ENCODE measurements at places on chromosomes 2 and 18.

DNA sequence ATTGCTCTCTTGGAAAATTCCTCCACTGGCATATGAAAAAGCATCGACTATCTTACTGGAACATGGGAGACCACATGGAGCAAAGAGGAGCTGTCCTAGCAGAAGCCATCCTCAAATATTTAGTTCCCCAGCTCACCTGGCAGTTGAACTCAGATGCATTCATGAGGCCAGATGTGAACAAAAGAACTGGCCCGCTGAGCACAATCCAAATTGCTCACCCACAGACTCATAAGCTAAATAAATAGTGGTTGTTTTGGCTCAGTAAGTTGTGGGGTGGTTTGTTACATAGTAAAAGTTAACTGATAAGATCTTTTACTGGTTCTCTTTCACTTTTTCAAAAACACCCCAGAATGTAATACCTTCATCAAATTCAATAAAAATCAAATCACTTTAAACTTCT, 108.6 kb upstream of the CWC22 start:
- no peak for DNase-seq

DNA sequence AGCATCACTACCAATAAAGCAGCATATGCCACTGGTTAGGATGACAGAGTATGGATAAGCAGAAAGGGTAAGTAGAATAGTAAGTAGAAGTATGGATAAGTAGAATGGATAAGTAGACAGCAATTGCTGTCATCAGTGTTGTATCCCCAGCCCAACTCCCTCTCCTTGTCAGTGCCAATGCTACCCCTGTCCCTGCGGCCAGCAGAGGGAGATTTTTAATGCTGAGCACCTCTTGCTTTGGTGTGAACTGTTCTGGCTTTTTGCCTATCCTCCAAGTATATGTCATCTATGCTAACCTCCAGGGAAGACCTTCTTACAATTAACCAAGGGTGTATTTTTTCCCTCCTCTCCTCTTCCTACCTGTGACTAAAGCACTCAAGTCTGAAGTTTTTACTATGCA, 136.7 kb upstream of the SPHKAP start:
- DNase-seq: no peak

- DNase-seq: no peak
These were observed 91.5 kb upstream of the CCBE1 start for GRCh38 chr18:59788791-59789106.

GRCh38 chr18:9196568-9196967, 60.0 kb downstream of the ANKRD12 start:
- DNase-seq: no peak

DNA sequence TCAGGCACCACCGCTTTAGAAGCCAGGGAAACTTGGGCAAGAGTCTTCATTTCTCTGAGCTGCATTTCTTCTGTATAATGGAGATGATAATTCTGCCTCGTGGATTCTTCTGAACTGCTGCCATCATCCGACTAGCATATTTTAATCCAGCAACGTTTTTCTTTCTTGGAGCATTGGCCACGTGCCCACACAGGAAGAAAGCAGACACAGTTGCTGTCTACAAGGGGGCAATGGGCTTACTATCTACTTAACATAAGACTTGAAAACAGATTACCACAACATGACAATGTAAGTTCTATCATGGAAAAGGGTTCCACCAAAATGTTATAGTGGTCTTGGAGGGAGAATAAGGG, 176.5 kb downstream of the FAM210A start:
- no peak for DNase-seq

DNA sequence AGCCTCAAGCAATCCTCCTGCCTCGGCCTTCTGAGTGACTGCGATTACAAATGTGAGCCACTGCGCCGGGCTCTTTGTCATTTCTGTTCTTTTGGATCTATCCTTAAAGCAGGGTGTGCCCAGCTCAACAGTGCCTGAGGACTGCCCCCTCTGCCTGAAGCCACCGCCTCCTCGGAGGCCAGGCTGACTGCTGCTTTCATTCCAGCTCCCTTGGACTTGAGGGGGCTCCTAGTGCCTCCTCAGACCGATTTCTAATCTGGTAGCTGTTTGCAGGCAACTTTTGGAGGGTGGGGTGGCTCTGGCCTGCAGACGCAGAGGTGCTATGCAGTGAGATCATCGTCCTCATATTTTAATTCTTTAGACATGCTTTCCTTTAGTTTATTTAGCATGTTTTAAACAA, 35.9 kb upstream of the KLF11 start:
- DNase-seq: no peak

DNA sequence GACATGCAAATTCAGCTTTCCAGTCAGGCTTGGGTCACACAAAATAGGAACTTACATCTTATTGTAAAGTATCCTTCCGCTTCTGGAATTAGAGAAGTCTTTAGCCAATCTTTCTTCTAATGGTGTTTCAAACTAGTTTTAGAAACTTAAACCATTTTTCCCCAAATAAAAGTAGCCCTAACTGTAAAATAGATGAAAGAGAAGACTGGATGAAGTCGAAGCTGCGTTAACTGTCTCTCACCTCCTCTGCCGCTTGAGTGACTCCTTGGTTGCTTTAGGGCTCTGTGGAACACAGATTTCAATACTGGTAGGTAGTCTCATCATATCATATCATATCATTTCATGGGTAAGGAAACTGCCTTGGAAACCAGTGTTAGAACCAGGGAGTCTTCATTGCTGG, 498.4 kb downstream of the XIRP2 start:
- DNase-seq: no peak

DNA sequence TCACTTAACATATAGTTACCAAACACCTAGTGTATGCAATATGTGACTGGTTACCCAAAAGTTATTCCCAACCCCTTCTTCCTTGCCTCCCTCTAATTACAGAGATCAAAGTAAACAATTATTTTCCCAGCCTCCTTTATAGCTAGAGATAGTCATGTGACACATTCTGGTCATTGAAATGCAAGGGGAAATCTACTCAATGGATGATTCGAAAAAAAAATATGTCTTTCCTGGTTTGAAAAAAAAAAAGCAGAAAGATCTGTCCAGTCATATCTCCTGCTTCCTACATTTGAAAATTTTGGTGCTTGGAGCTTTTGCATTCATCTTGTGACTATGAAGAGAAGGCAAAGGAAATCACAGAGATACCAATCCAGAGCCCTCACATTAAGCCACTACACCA, 27.6 kb upstream of the UGP2 start:
- DNase-seq: no peak

DNA sequence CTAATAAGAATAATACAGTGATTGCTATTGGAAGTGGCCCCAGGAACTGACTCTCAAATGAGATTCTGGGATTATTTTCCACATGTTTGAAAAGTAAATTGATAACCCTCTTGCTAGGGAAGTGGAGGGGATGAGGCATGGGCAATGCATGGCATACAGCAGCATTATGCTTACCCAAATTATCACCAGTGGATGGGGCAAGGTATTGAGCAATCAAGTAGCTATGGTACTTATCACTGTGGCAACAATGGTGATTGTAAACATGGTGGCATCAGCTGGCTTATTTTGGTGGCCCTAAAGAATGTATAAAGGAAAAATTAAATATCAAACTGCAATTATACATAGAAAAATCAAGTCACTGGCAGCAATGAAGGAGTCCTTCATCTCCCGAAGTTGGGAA, 155.1 kb downstream of the FIGN start:
- DNase-seq: no peak

DNA sequence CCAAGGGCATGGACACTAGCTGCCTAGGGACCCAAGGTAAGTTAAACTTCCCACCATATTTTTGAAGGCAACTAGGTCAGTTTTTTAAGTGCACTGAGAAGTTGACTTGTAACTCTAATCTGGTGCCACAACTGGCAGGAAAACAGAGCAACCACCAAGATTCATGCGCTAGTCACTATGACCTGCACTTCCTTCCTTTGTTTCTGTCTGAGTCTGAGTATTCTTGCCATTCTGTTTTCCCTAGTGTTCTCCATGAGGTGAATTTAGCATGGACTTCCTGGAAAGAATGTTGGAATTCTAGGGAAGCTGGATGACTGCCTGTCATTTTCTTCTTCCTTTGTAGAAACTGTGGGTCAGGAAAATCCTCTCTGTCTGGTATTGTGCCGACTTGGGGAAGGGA, 249.0 kb downstream of the GALNT13 start:
- no peak for DNase-seq

DNA sequence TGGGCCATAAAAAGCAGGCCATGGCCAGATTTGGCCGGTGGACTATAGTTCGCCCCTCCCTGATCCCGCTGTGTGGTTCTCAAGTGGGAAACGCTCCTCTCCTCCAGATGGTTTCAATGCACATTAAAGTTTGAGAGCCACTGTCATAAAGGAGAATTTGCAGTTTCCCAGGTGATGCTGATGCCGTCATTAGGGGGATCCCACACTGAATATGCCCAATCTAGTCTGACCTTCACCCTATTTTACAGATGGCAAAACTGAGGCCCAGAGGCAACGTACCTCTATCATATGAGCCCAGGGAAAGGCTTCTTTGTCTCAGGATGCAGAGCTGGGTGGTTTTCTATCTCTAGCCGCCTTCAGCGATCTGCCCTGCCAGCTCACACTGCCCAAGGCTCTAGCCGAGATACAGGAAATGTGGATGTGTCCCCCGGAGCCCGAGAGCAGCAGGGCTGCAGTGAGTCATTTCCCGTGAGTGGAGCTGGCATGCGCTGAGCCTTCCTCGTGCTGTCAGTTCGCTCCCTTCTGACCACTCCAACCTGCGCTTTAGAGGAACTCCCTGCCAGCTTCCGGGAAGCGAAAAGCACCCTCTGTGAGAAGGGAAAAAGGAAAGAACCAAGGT, 116.2 kb downstream of the SMAD7 start:
- peak; percentile 78 for DNase-seq

DNA sequence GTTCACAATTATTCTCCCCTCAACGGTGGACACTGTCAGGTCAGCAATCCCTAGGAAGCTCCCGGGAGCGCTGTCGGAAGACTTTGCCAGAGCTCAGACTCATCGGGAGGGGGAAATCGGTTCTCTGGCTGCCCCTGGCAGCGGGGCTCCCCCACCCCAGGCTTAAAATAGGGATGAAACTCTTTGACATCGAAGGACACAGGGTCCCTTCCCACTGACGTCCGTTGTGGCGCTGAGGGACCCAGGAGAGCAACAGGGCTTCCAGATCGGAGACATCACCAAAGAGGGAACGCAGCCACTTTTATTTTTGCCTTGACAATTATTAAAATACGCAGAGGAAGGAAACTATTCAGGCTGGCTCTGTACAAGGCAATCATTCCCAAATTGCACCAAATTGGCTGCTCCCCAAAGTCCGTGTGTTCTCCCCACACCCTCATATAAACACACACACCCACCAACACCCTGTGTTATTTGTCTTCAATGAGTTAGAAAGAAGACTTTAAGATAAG, 249.0 kb downstream of the CDH20 start:
- DNase-seq: no peak

DNA sequence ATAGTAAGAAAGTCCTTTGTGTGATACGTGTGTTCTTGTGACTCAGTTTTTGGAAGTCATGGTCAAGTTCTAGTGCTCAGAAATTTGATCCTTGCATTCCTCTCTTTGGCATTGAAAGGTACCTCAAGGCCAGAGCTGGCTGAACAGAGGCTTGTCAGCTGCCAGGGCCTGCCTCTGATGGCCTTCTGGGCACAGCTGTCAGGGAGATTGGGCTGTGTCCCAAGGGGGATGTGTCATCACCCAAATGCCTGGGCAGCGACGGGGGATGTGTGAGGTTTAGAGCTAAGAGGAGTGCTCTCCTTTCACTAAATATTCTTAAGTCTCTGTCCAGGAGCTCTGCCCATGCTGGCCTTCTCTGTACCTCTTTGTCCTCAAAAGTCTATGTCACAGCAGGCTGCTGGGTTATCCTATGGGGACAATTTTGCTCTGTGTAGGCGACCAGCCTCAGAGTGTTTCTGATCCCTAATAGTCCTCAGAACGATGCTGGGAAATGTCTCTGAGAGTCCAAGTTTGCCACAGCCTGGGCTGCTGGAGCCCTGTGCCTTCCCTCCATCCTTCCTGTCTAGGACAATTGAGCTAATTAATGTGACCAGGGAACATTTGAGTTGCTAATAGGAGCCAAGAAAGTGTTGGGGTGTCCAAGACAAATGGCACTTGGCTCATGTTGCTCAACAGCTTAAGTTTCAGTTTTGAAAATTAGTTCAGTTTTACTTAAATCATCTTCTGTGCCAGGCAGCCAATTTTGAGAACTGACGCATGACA, 115.4 kb upstream of the ZNF521 start:
- no peak for DNase-seq

DNA sequence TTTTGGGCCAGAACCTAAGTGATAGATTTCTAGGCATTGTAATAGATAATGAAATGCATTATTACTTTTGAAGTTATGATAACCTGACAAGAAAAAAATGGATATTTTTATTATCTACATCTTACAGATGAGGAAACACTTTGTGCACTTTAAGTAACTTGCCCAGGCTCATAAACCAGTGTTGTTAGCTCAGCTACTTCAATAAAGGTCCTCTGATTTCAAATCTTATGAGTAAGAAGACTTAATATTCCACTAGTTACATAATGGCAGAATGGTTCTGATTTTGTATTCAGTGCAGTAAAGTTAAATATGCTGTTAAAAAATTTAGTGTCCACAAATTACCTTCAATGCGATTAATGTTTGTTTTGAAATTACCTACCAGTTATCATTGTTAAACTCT, 199.0 kb downstream of the BABAM2 start:
- DNase-seq: no peak

DNA sequence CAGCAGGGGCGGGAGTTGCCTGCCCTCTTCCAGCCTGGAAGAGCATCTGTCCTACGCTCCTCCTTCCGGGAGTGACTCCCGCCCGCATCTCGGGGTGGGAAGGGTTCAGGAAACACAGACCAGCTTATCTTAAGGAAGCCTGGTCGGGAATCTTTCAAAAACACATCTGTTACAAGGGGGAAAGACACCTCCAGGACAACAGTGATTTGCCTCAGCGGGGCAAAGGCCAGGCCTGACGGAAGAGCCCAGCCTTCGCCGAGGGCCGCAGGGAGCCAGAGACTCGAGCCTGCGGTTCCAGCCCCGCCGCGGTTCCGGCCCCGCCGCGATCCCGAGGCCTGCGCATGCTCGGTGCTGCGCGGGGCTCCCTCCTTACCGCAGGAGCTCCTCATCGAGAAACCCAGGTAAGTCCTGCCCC, 38.1 kb upstream of the TGIF1 start:
- DNase-seq: no peak

GRCh38 chr2:173940208-173941020, 24.8 kb downstream of the SP3 start:
- no peak for DNase-seq

GRCh38 chr2:84022810-84023431, 436.2 kb downstream of the SUCLG1 start:
- DNase-seq: no peak

DNA sequence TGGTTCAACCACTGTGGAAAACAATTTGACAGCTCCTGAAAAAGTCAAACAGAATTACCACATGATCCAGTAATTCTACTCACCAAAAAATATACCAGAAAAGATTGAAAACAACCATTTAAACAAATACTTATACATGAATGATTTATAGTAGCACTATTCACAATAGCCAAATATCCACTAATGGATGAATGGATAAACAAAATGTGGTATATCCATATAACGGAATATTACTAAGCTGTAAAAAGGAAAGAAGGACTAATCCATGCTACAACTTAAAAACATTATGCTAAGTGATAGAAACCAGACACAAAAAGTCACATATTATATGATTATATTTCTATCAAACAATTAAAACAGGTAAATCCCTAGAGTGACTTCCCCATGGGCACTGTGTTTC, 131.5 kb downstream of the SPOPL start:
- no peak for DNase-seq

GRCh38 chr2:73111073-73112025, 1.4 kb downstream of the RAB11FIP5 start:
- no peak for DNase-seq

All from epithelial cell of prostate (primary cell).